ENCODE measurements at places on chromosomes 2 and 18.
A peak's percentile ranks its signal among the peaks of the same experiment; 100 is the strongest.

GRCh38 chr2:99127981-99128380, 13.5 kb upstream of the C2orf15 start:
- no peak for DNase-seq

DNA sequence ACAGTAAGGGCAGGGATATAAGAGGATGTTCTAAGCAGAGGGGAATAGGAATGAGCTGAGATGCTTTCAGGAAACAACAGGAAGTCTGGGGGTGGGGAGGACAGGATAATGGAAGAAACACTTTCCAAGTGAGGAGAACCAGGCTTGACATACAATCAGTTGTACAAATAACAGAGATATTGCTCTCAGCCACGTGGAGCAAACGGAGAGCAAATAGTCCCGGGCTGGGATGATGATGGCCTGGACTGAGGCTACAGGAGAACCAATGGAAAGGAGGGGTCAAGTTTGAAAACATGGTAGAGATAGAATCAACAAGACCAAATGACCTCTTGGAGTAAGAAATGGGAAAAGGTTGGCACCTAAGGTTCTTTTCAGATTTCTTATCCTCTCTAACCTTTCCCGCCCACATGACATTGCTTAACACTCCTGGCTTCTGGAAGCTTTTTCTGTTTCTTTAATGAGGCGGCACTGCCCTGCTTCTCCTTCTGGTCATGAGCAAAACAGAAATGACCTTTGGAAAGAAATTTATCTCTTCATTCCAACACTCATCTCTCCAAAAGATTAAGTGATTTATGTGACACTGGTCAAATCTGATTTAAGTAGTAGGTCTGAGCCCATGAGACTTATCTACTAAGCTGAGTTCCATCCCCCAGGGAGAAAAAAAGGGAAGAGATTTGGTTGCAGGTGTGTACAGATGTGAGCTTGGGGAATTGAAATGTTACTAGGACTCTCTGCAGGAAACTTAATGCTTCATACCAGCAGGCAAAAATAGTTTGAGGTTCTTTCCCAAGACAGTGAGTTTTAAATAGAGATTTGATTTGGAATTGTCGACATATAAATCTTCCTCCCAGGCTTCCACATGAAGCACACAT, 442.9 kb upstream of the HNRNPA3 start:
- DNase-seq: no peak

DNA sequence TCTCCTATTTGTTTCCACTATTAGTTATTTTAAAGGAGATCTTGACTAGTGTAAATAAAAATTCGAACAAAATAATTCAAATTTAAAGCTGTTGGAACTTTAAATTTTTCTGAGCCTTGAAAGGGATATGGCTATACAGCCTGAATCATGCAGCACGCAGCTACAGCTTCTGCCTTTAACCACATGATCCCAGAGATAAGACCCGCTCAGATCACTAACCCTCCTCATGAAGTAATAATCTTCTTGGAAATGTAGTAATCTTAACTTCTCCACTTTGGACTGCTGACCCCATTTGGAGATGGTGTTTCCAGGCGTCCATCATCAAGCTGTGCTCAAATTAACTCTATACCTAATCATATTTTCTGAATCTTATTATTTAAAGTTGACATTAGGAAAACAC, 336.6 kb downstream of the DSC3 start:
- no peak for DNase-seq

GRCh38 chr2:17804358-17804757, 11.9 kb upstream of the MSGN1 start:
- DNase-seq: no peak

- DNase-seq: no peak
Measured at GRCh38 chr2:241851325-241852115, 7.2 kb downstream of the PDCD1 start.

DNA sequence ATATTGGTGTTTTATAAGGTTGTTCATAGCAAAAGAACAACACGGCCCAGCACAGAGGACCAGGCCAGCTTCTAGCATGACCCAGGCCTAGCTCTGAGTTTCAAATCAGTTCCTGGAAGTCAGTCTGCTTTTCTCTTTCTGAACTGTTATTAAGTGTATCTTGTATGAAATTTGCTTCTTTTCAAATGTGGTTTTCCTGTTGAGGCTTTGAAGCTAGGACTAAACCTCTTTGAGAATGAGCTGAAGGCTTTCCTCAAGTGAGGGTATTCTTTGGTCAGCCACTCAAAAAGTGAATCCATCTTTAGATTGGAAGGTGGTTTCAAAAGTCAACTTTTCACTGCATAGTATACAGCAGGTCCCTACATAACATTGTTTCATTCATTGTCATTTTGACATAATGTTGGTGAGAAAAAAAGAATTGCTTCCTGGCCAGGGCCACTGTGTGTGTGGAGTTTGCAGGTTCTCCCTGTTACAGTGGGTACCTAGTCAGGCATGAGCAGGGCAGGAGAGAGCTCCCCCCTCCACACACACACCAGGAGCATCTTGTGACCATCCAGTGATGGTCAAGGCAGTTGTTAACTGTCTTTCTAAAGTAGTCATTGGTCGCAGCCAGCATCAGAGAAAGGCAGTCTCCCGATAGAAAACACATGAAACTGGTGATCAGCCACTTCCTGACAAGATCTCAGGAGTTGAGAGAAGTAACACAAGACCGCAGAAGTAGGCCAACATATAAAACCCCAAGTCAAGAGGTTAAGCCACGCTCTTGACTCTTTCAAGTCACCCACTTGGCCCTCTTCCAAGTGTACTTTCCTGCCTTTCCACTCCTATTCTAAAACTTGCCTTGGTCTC, 6.7 kb upstream of the ACAA2 start:
- peak; percentile 92 for DNase-seq

- DNase-seq: no peak
Measured at GRCh38 chr2:224180810-224181209, 141.7 kb upstream of the SERPINE2 start.

- DNase-seq: no peak
Measured at GRCh38 chr2:176780348-176780747, 432.2 kb upstream of the HNRNPA3 start.

All from T-helper 2 cell (primary cell).